ENCODE measurements at places on chromosomes 7 and 10. TPM values are rescaled to one million over a fixed set of nuclear protein-coding genes. Genes with fewer than 3 reads are reported as not detected.

The MINPP1 gene
- total RNA-seq, result 26.9 TPM

The USP54 gene
- total RNA-seq, result 9.6 TPM

The EZH2 gene
- total RNA-seq, result 24.0 TPM

The NYAP1 gene
- total RNA-seq, result 4.2 TPM

The ZNF138 gene
- 2.8 TPM for total RNA-seq

The ZNF22 gene
- 6.3 TPM for total RNA-seq

The GIMAP5 gene
- 0.24 TPM for total RNA-seq

The JCAD gene
- total RNA-seq, result 10.1 TPM

The C1GALT1 gene
- 34.3 TPM for total RNA-seq

The PRRT4 gene
- 0.36 TPM for total RNA-seq

The EPO gene
- not detected for total RNA-seq

The GFRA1 gene
- 7.4 TPM for total RNA-seq

The ELOVL3 gene
- total RNA-seq, result 0.38 TPM

The MPP7 gene
- not detected for total RNA-seq

The DRGX gene
- total RNA-seq, result not detected

The ENTPD1 gene
- total RNA-seq, result 0.17 TPM

The TRIM4 gene
- 23.0 TPM for total RNA-seq

The EVX1 gene
- 0.19 TPM for total RNA-seq

The PTTG1IP2 gene
- not detected for total RNA-seq

The ASB10 gene
- total RNA-seq, result not detected

The FKBP9 gene
- total RNA-seq, result 90.8 TPM

The AKR1D1 gene
- total RNA-seq, result not detected

The MAGI2 gene
- 0.40 TPM for total RNA-seq

The PDZD7 gene
- 1.2 TPM for total RNA-seq

The SMKR1 gene
- 10.0 TPM for total RNA-seq

The LBX1 gene
- total RNA-seq, result not detected

The MYL10 gene
- total RNA-seq, result not detected

The TCAF2 gene
- 0.75 TPM for total RNA-seq

The PPP1R17 gene
- total RNA-seq, result not detected

The LIPJ gene
- not detected for total RNA-seq

The CYP2W1 gene
- total RNA-seq, result not detected

The NPSR1 gene
- total RNA-seq, result not detected

The FRAT1 gene
- total RNA-seq, result 1.8 TPM

The NPC1L1 gene
- total RNA-seq, result 0.06 TPM

The IDI2 gene
- not detected for total RNA-seq

The PRKCQ gene
- total RNA-seq, result 3.9 TPM

The VPS37D gene
- 2.6 TPM for total RNA-seq

The PRKG1 gene
- total RNA-seq, result not detected

The GATA3 gene
- 3.8 TPM for total RNA-seq

The IRF5 gene
- 13.6 TPM for total RNA-seq

The GRM3 gene
- total RNA-seq, result not detected

The ITIH5 gene
- 0.09 TPM for total RNA-seq

The TMEM140 gene
- 0.97 TPM for total RNA-seq

The BCL7B gene
- 68.4 TPM for total RNA-seq

The ST8SIA6 gene
- not detected for total RNA-seq

The TMEM236 gene
- 0.09 TPM for total RNA-seq

Measured in A549 treated with ZK216348 at 1 μM for 4 hours (cell line).